Stimulated activated CD8-positive, alpha-beta memory T cell treated with anti-CD3 and anti-CD28 coated beads, Interleukin-4, amount 100 ng/mL, for 1 hour (primary cell): ENCODE measurements at places on chromosomes 5 and 9.

GRCh38 chr5:63094730-63095129 lies 516.1 kb downstream of the LRRC70 start:
- DNase-seq: no peak

DNA sequence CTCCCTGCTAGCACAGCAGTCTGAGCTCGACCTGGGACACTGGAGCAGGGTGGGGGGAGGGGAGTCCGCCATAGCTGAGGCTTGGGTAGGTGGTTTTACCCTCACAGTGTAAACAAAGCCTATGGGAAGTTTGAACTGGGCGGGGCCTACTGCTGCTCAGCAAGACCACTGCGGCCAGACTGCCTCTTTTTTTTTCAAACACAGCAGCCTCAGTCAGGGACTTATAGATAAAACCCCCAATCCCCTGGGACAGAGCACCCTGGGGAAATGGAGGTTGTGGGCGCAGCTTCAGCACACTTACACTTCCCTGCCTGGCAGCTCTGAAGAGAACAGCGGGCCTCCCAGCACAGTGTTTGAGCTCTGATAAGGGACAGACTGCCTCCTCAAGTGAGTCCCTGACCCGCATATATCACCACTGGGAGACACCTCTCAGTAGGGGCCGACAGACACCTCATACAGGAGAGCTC lies 151.1 kb upstream of the APC start:
- DNase-seq: no peak

- no peak for DNase-seq
Observed at GRCh38 chr9:80952363-80952922, 736.9 kb downstream of the TLE1 start.

- DNase-seq: no peak
Observed at GRCh38 chr9:93479726-93480125, 26.3 kb upstream of the FAM120AOS start.

DNA sequence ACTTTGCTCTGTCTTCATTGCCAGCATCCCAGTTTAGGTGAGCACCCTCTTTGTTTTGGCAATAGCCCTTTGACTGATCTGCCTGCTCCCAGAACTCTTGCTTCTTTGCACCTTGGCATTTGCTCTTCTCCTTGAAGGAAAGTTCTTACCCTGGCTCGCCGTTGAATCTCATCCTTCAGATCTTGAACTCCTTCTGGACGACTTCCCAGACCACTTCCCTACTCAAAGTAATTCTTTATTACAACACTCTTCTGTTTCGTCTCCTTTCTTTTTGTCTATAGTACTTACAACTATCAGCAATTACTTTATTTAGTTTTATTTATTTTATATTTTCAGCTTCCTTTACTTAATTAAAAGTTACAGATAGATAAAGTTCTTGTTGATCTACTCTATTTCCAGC lies 1510.1 kb downstream of the MAT2B start:
- DNase-seq: no peak

GRCh38 chr9:38120961-38121360 lies 51.9 kb upstream of the SHB start:
- no peak for DNase-seq

DNA sequence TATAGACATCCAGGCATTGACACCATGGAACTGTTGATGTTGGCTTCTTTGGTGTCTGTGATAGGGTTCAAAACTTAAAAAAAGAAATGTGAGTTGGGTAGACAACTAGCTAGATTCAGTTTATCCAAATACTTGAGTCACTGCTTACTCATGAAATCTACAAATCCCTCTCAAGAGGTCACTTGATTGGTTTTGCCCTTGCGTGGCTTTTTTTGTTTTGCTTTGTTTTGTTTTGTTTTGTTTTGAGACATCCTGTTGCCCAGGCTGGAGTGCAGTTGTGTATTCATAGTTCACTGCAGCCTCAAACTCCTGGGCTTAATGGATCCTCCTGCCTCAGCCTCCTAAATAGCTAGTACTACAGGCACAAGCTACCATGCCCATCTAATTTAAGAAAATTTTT lies 10.5 kb upstream of the ENTREP1 start:
- no peak for DNase-seq

DNA sequence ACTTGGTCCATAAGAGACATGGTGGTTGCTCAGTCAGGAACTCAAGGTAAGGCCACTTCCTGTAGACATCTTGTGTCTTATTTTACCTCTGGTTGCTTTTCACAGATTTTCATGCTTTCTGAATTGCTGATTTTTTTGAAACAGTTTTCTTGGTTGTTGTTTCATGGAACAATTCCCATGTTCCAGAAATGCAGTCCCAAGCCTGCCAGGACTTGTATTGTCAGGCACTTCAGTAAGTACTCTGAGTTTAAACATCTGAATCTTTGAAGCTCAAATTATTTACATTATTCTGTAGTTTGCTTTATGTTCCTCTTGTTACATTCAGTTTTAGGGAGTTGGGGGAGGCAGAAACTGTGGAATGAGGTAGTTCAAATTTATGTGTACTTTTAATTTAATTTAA lies 290.2 kb downstream of the DMRT2 start:
- no peak for DNase-seq

DNA sequence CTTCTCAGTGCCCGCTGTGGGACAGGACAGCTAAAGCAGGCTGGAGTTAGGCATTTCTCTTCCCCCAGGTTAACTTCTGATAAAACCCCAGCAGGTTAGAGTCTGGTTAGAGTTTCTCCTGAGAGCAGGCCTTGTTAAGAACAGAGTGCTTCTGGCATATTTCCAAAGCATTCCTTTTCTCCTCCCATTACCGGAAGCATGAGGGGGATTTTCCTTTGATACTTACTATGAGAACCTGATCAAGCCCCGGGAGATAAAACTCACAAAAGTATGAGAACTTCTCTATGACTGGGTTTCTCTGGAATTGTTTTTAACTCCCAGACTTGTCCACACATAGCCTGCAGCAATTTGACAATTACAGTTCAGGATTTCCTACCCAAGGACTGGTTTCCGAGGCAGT lies 77.4 kb upstream of the MAST4 start:
- no peak for DNase-seq

DNA sequence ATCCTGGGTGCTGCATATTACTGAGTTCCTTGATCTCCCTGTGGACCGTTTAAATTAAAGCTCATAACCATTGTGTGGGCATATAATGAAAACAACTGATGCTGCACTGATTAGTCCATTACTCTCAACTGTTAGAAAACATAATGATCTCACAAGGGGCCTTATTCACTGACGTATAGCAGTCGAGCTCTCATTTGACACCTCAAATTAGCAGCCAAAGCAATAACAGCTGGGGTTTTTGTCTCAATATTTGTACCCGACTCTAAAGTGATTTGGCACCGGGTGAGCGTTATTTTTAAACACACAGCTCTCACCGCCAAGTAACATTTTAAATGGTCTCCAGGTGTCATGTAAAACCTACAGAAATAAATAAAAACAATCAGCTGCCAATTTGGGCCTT lies 252.2 kb upstream of the PANK3 start:
- DNase-seq: no peak

DNA sequence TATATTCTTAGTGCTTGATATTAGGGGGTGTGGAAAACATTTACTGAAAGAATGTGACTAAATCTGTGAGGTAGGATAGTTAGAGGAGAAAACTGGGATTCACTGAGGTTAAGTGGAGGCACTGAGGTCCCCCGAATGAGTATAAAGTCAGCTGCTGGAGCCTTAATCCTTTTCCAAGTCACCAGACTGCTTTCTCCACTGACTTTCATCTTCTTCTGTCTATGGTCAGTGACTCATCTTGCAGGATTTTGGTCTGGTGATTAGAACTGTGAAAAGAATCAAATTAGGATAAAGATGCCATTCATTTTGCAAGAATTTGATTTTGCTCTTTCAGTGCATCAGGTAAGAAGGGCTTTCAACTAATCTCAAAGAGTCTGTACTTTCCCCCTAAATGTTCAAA lies 89.3 kb upstream of the ALDH1A1 start:
- no peak for DNase-seq

DNA sequence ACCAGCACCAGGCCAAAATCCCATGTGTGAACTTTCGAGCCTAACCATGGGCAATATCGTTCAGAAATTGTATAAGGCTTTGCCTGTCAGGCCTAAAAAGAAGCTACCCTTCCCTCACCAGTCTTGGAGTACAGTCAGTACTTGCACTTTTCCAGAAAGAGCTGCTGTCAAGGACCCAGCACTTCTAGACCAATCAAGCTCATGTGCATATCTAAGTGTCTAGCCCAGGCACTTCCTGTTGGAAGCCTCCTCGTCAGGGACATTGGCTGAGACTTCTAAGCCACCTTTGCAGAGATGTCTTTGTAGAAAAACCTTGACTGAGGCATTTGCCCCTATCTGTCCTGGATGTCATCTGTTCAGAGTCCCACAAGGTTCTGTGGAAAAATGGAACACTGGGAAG lies 1930.5 kb downstream of the EFNA5 start:
- no peak for DNase-seq

DNA sequence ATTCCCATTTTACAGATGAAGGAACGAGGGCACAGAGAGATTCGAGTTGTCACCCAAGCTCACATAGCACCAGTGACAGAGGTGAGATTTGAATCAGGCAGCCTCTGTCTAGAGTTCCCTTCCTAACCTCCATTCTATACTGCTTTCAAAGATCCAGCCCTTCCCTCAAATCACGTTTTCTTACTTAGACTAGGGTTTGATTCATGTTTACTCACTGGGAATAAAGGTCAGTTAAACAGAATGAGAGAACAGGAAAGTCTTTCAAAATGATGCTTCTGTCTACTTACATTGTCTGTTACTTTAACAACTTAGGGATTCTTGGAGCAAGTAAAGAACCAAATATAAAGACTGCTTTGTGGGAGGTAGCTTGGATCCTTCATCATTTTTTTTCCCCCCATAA lies 40.0 kb downstream of the ZFAND5 start:
- DNase-seq: no peak

GRCh38 chr5:172492097-172492840 lies 37.9 kb upstream of the SH3PXD2B start:
- no peak for DNase-seq

DNA sequence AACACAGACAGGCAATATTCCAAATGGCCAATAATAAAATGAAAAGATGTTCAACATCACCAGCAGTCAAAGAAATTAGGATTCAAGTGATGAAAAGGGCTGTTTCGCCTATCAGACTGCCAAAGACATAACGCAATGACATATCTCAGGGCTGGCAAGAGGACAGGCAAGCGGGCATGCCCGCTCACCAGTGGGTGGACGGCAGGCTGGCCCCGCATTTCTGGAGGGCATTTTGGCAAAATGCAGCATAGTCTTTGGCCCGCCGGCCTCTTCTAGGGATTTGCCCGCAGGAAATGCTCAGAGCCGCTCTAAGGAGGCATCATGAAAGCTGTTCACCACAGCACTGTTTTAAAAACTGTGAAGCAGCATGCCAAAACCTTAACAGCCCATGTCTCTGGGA lies 1.4 kb upstream of the PPP1R26 start:
- DNase-seq: no peak

DNA sequence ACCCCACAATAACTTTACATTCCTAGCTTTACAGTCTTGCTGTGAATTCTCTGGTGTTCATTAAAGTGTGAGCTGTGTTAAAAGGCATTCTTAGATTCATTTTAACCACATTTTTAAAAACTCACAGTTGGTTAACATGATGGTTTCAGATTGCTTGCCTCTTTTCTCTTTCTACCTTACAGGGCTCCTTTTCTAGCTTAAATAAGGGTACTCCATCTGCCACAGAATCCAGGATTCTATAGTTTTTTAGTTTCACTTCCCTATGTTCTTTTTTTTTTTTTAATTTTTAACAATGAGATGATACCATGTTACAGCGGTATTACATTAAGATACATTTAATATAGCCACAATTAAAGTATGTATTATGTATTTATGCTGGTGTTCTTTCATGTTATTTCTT lies 3.9 kb upstream of the FBXO4 start:
- no peak for DNase-seq

DNA sequence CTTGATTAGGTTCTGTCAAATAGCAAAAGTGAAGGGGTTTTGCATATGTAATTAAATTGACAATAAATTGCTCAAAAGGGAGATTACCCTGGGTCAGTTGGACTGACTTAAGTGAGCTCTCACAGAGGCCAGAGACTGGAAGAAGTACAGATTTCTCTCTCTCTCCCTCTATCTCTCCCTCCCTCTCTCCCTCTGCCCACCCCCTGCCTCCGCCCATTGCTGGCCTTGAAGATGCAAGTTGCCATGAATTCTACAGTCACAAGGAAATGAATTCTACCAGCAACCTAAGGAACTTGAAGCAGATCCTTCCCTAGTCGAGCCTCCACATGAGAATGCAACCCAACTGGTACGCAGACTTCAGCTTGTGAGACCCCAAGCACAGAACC lies 119.2 kb downstream of the LPAR1 start:
- DNase-seq: no peak

GRCh38 chr9:89926167-89926566 lies 321.4 kb downstream of the GADD45G start:
- no peak for DNase-seq

DNA sequence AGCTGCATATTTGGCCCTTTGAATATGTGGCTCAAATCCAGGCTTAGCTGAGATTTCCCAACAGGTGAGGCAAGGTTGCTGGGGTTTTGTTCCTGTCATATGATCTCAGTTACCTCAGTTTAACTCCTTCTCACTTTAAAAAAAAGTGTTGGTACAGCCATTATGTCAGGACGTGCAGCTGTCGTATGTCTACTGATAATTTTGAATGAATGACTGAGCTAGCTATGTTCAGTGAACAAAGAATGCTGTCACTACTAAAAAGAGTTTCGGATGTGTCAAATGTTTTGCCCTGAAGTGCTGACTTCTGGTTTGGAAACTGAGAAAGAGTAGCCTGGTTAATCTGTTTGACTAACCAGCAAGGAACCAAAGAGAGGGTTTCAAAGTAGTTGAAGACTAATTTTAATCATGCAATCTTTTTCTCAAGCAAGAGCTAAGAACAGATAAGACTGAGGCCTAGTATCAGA lies 106.3 kb upstream of the NR3C1 start:
- DNase-seq: no peak

GRCh38 chr9:80699511-80699998 lies 989.8 kb downstream of the TLE1 start:
- no peak for DNase-seq

DNA sequence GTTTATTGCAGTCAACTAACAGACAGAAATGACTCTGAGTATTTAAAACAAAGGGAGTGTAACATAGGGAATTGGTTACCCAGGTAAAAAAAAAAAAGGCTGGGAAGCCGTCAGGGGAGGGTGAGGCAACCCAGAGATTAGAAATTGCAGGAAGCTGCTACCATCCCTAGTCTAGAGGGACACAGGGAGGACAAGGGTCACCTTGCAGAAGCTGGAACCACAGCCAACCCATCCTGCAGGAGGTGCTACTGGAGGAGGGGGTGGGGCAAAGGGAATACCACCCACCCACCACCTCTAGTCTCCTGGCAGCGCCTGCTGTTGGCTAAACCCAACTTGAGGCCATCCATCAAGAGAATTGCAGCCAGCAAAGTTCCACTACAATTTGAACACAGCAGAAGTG lies 6.5 kb downstream of the CAST start:
- DNase-seq: no peak
